MG63 (cell line): ENCODE measurements at places on chromosomes 11 and 22.

- DNase-seq = no peak
Observed at GRCh38 chr11:68200639-68201038, 12.5 kb downstream of the KMT5B start.

DNA sequence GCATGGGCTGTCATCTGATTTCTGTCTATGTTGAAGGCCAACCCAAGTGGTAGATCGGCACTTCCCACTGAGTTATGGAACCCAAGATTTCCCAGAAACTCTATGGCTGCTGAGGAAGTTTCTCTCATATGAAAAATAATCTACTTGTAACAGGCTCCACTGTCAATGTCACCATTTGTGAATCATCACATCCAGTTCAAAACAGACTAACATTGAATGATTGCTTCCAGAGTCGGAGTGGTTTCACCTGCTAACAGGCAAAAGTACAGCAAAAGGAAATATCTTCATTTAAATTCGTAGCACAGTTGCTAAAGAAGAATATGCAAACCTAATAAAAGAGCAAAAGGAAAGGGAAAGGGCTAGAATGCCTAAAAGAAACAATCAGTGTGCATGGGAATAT is 12.8 kb downstream of the WT1 start:
- no peak for DNase-seq

DNA sequence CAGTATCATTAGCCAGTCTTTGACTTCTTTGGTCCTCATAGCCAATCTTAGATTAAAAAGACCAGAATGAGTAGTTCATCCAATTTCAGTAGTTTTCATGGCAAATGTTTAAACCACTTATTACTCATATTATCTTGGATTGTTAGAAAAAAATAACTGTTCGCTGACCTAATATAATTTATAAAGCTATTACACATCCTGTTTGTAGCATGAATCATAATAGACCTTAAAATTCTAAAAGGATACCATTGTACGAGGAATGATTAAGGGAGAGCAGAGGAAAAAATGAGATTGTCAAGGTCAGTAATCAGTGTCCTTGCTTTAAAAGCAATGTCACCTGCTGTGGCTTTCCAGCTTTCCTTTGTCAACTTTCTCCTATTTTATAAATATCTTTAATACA is 371.2 kb downstream of the NELL1 start:
- no peak for DNase-seq

DNA sequence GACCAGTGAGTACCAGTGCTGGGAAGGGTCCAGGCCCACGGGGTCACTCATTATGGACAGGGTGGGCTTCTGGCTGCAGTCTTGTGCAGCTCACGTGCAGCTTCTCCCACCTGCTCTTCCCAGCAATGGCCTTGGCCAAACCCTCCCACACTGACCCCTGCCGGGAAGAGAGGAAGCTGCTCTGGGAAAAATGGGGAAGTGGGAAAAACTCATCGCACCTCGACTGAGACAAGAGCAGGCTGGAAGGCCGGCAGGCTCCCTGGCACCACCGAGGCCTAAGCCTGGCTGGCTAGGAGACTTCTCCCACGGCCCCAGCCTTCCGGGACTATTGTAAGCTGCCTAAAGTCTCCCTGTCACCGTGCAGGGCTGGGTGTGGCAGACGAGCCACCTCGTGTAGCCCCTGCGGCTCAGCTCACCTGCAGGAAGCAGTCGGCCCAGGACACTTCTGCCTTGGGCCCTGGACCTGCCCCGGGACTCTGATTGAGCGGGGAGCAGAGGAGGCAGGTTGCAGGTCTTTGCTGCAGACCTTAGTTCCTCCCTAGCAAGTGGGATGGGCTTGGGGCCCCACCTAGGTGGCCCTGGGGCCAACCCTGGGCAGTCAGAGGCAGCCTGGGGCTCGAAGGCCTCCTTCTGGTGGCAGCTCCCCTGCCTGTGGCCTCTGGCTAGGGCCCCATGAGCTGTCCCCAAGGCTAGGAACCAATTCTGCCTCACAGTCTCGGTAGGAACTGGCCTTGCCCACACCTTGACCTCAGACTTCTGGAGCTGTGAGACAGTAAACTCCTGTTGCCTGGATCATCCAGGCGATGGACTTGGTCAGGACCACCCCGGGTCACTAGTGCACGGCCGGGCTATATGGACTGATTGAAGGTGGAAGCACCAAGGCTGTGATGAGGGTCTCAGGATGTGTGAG is 23.1 kb downstream of the MRGPRG start:
- no peak for DNase-seq

GRCh38 chr11:94786264-94787126 is 18.3 kb downstream of the AMOTL1 start:
- no peak for DNase-seq

DNA sequence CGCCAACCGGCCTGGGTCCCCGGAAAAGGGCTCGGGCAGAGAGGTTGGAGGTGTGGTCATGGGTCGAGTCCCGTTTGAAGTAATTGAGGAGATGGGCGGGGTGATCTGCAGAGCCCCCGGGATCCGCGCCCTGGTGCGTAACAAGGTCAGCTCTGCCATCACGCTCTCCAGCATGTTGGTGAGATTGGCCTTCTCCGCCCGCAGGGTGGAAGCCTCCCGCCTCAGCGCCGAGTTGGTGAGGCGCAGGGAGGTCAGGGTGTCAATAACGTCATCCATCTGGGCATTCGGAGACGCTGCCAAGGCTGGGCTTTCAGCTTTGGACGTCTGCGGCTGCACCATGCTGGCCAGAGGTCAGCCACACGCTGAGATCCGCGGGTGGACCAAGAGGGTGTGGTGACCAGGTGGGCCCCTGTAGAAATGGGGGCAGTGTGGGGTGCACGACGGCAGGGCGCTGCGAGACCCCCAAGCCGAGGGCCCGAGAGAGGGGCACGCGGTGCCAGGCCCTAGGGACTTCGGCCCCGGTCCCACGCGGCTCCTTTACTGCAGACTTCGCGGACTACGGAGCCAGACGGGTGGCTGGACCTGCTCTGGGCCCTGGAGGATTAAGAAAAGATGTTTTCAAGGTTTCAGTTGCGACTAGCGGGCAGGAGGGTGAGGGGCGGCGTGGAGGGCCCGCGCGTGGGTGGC is 672 bp downstream of the RTL6 start:
- peak; percentile 74 for DNase-seq

- DNase-seq = no peak
Observed at GRCh38 chr22:37295213-37295886, 13.0 kb downstream of the CYTH4 start.

DNA sequence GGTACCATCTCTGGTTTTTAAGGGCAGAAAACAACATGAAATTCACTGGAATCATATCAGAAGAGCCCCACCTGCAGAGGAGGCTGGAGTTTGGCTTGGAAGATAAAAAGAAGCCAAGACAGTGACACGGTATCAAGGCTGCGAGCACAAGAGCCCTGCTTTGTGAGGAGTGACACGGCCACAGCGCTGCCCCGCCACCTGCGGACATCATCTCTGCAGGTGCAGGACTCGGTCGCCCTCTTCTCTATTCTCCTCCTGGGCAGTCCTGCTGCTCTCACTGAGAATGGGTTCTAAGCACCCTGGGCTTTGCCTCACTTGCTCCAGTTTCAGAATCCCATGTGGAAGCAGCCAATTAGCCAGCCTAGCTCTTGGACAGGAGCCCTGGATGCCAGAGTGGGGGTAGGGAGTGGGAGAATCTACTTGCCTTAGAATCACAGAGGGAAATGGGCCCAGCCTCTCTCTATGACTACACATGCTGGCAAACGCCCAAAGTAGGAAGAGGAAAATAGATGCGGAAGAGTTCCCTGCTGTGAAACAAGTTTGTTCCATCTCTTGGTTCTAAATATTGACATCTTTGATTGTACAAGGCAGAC is 17.1 kb downstream of the APOL4 start:
- DNase-seq = peak; percentile 56

- DNase-seq = peak; percentile 28
Observed at GRCh38 chr22:42439821-42440674, 7.8 kb upstream of the NFAM1 start.

GRCh38 chr11:126989942-126990715 is 10.4 kb downstream of the KIRREL3 start:
- peak; percentile 74 for DNase-seq
